Forelimb muscle (tissue), 1 donor: ENCODE measurements at places on chromosomes 12 and 14.

DNA sequence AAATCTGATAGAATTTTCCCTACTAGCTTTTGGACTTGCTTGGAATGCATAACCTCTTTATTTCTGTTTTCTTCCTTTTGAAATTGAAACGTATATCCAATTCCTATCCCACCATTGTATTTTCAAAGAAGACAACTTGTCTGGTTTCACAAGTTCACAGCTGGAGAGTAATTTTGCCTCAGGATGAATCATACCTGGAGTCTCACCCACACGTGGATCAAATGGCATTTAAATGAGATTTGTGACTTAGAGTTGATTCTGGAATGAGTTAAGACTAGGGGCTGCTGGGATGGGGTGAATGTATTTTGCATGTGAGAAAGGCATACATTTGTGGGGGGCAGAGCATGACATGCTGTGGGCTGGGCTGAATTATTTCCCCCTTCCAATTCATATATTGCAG, 516.5 kb upstream of the MGAT4C start:
- DNase-seq: no peak

GRCh38 chr12:50016501-50017475, 8.5 kb downstream of the RACGAP1 start:
- DNase-seq: peak; percentile 89

GRCh38 chr12:89504560-89505346, 19.8 kb downstream of the GALNT4 start:
- DNase-seq: no peak

DNA sequence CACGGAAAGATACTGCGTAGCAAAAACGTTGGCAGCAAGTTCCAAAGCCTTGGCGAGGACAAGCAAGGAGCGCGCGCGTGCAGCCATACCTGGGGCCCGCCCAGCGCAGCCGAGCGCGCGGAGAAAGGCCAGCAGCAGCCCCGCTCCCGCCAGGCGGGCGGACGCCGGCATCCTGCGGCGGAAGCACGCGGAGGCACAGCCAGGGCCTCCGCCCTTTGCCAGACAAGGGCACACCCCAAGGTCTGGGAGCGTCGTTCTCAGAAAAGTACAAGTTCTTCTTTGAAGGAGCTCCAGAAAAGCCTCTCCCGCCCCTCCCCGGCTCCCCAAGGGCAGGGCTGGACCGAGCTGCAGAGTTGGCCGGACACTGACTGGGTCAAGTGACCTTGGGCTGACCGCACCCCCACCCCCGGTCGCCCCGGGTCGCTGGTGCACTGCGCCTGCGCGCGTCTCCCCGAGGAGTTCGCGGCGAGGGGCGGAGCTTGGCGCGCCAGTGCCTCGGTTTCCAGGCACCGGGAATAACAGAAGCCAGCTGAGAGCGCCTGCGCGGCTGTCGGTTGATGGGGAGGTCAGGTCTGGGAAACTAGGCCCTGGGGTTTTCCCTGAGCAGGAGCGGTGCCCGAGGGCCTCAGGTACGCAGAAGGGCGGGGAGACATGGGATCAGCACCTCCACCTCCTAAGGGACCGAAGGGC, at the start of gene ZC2HC1C:
Gene ZC2HC1C (plus strand): TSS at position 521 of the 690 bp plus-strand sequence. CDS start 933 bp downstream, outside the sequence.
- peak; percentile 71 for DNase-seq

DNA sequence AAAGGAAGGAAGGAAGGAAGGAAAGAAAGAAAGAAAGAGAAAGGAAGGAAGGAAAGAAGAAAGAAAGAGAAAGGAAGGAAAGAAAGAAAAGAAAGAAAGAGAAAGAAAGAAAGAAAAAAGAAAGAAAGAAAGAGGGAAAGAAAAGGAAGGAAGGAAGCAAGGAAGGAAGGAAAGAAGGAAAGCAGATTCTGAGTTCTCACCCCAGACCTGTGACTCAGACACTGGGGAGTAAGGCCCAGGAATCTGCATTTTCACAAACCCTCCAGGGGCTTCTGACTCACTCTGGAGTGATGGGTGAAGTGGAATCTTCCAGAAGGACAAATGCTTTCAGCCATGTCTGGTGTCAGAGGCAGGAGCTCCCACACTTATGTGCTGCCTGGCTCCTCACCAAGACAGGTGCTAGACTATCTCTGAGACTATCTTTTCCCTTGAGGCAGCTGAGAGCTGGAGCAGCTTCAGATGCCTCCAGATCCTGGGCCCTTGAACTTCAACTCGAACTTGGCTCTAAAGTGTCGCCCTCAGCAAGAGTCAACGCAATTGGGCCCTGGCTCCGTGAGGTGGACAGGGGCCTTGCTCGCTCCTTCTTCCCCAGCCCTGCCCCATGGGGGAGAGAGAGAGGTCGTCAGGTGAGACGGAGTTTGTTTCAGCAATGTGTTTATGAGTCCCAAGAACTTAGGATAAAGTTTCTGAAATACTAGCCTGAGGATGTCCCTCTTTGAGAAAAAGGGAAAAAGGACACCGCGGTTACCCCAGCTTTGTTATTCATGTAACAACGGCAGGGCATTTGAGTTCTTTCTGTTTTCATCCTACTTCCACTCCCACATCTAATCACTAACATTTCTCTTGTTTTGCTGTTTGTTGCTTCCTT, 19.8 kb upstream of the SCARB1 start:
- no peak for DNase-seq

GRCh38 chr14:94158239-94158883, 15.8 kb upstream of the PPP4R4 start:
- no peak for DNase-seq

DNA sequence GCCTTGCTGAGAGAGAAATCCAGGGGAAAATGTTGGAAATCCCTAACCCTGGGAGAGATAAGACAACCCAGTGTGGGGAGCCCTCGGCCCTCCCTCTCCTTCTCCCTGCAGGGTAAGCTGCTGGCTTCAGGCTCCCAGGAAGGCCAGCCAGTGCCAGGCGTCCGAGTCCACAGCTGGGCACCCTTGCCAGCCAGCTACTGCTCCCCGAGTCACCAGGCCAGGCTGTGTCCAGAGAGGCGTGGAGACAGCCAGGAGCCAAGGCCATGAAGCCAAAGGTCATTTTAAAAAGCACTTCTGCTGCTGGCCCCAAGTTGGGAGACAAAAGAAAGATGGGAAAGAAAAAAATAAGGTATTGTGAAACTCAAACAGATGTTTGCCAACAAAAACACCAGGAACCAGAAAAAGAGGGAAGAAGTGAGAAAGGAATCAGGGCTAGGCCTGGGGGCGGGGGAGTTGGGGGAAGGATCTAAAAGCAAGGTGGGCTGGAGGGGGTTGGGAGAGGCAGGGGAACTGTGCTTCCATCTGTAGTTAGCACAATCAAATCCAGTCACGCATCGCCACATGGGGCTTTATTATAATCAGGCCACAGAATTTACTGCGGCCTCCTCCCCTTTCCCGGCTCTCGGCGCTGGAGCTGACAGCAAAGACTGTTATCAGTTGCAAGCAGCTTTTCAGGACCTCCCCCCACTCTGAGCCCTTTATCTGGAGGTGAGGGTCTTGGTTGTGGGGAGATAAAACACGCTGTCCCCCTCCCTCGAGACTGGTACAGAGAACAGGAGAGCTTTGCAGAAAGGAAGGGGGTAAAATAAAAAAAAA, 33.5 kb downstream of the RBM19 start:
- DNase-seq: peak; percentile 2

GRCh38 chr12:69570545-69571399, 14.5 kb upstream of the CCT2 start:
- DNase-seq: peak; percentile 24

DNA sequence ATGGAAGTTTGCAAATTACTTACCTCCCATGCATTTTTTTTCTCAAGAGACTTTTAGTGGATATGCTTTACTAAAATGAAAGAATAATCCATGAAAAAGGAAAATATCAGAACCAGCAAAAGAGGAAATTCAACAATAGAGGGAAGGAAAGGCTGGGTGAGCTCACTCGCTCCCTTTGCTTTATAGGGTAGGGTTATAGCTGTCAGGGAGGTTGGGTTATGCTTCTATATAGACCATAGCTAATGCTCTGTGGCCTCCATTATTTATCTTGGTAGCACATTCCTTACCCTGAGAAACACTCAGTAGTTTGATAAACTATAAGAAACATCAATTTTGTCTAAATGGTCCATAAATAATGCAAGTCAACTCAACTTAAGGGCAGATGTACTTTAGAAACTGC, 215.9 kb upstream of the FAR2 start:
- no peak for DNase-seq

DNA sequence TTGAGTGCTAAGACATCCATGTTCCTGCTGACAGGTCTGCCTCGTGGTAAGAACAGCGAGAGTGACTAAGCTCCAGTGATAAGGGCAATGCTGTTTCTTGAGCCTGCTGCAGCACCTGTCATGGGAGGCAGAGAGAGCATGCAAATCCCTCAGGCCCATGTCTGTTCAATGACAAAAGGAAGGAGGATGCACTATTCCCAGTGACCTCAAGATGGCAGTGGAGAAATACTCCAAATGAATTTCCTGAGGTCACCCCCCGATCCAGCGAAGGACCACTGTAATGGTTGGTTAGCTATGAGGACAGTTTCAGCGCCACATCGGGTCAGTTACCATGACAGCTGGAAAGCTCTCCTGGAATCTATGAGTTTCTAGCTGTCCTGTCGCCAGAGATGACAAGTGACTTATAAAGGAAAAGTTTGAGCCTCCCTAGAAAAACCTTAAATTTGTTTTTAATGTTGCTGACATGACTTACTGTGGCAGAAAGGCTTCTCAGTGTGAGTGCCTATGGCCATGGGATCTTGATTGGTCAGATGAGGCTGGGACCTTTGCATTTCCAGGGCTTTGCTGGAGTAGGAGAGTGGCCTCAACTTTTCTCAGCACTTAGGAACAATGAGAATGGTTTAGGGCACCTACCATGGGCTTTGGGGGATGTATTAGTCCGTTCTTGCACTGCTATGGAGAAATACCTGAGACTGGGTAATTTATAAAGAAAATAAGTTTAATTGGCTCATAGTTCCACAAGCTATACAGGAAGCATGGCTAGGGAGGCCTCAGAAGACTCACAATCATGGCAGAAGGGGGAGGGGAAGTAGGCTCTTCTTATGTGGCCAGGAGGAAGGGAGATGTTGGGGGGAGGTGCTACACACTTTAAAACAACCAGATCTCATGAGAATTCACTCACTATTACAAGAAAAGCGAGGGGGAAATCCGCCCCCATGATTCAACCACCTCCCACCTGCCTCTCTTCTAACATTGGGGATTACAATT, 88.0 kb upstream of the TMEM260 start:
- no peak for DNase-seq

DNA sequence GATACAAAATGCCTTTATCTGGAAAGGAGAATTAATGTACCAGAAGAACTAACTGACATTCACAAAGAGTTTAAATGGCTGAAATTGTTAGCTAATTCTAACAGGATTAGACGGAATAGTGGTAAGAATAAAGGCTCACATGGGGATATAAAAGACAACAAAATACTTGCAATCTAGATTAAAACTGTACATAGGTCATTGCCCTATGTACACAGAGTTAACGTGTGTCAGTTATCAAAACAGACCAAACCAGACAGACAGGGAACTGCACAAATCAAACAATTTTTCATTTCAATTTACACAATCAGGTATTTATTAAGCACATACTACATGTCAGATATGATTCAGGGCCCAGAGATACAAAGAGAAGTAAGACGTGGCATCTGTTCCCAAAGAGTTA, 12.6 kb downstream of the TMTC1 start:
- DNase-seq: no peak

GRCh38 chr14:57461777-57462320, 31.8 kb downstream of the CCDC198 start:
- no peak for DNase-seq

- DNase-seq: no peak
Observed at GRCh38 chr12:132741620-132742019, 20.0 kb downstream of the ANKLE2 start.

- no peak for DNase-seq
Observed at GRCh38 chr12:15143467-15143866, 77.8 kb downstream of the RERG start.

DNA sequence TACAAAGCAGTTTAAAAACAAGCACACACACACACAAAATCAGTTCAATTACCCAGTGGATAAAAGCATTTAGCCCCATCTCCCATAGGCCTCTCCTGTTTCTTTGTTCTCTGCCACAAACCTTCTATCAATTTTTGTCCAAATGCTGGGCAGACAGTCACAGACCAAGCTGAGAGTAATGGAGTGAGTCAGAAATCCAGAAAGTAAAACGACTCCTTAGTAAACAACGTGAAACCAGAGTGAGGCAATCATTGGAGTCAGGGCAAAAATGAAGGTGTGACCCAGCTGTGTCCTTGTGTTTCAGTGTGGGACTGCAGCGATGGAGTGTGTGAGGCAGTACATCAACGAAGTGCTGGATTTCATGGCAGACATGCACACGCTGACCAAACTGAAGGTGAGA, 102.0 kb downstream of the PRIMA1 start:
- no peak for DNase-seq

- no peak for DNase-seq
Observed at GRCh38 chr14:50354527-50354926, 42.2 kb downstream of the CDKL1 start.
